ENCODE measurements at places on chromosomes 3 and 15.

- no peak for DNase-seq
Observed at GRCh38 chr3:42023380-42023779, 61.5 kb upstream of the ULK4 start.

DNA sequence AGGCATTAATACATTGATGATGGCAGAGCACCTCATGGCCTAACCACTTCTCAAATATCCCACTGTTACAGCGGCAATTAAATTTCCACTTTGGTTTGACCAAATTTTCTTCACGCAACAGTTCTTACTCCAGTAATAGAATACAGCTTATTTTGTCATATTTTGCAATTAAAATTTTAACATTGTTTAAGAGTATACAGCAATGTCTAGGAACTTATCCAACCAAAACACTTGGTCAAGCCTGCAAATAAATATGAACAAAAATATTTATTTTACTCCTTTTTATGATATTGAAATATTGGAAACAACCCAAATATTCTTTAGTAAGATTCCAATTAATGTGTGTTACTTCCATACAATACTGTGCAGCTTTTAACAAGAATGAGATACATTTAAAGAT is 45.3 kb upstream of the C3orf80 start:
- DNase-seq, result no peak

GRCh38 chr15:91412138-91412928 is 312.3 kb downstream of the SV2B start:
- no peak for DNase-seq

DNA sequence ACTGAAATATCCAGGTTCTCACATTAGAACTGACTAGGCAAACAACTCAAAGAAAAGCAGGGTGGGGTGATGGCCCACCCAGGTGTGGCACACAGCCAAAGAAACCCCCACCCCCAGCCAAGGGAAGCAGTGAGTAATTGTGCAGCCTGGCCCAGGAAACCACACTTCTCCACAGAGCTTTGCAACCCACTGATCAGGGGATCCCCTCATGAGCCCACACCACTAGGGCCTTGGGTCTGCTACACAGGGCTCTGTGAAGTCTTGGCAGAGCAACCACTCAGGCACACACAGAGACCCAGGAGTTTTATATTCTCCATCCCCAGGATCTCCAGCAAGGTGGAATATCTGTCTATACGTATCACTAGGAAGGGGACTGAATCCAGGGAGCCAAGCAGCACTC is 22.2 kb upstream of the TRIM42 start:
- DNase-seq, result no peak

- DNase-seq, result no peak
Observed at GRCh38 chr3:197093871-197094270, 64.3 kb upstream of the MELTF start.

GRCh38 chr3:74633021-74633420 is 18.6 kb upstream of the CNTN3 start:
- no peak for DNase-seq

DNA sequence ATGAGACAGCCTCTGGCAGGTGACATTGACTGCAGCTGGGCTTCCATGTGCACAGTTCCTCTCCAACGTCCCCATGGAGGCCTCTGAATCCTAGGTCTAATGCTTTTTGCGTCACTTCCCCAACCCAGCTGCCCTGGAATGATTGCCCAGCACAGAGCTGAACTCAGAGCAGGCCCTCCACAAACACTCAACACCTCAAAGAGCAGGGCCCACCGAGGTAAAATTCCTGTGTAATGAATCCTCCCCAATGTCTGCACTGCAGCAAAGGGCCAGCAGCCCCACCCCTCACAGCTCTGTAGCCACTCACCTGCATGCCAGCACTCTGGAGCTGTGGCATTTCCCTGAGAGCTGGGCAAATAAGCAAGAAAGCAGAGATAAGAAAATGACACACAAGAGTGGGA is 42.6 kb upstream of the DUSP7 start:
- DNase-seq, result no peak

GRCh38 chr15:66997212-66997611 is 68.2 kb upstream of the SMAD3 start:
- no peak for DNase-seq

DNA sequence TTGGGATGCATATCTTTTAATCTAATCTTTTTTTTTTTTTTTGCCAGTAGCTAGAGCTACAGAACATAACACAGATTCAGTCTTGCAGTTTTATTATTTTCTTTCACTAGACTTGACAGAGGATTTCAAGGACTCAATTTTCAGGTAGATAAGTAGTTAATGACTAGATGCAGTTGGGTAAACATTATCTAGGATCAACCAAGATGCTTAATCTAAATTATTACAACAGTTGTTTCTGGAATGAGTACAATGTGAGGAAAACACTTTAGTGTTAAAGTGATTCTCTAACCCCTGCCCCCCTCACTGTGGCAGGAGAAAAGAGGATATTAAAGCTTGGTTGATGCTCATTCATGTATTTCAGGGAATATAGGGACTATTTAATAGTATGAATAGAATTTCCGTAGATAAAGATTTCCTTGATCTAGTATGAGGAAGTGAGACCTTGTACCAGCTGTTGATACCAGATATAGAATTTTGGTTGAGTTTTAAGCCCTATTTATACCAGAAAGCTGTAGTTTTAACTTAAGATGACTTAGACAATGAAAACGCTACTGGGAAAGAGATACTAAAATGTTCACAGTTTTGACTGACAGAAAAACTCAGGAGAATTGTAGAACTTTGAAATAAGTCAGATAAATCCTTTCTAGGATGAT is 389.0 kb upstream of the C2CD4B start:
- no peak for DNase-seq

GRCh38 chr15:35118960-35119359 is 33.9 kb upstream of the NANOGP8 start:
- DNase-seq, result no peak

DNA sequence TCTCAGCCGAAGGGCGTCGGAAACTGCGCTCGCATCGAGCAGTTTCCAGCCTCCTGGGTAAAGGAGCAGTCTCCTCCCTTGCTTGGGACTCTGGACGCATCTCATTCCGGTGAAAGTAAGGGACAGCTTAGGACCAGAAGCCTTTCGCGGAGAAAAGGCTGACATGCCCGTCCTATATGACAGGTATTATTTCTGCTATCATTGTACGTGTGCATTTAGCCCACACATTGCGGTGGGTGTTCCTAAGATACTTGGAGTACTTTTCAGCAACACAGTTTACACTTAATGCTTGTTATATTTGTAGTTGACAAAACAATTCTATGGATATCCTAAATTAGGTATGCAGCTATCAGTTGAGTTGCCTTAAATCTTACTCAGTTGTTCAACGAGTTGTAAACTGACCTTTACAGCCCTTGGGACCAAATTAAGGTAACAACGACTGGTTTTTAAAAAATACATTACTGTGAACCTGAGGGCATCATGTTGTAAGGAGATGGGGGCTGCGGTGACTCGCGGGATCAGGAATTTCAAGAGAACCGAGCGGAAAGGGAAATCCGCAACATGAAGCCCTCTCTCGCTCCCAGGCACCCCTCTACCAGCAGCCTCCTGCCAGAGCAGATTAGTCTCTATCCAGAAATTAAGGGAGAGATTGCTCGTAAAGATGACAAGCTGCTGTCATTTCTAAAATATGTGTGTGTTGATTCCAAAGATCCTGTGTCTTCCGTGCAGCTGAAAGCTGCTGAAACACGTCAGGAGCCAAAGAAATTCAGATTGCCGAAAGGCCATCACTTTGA is 632 bp upstream of the COPS2 start:
- DNase-seq, result no peak

DNA sequence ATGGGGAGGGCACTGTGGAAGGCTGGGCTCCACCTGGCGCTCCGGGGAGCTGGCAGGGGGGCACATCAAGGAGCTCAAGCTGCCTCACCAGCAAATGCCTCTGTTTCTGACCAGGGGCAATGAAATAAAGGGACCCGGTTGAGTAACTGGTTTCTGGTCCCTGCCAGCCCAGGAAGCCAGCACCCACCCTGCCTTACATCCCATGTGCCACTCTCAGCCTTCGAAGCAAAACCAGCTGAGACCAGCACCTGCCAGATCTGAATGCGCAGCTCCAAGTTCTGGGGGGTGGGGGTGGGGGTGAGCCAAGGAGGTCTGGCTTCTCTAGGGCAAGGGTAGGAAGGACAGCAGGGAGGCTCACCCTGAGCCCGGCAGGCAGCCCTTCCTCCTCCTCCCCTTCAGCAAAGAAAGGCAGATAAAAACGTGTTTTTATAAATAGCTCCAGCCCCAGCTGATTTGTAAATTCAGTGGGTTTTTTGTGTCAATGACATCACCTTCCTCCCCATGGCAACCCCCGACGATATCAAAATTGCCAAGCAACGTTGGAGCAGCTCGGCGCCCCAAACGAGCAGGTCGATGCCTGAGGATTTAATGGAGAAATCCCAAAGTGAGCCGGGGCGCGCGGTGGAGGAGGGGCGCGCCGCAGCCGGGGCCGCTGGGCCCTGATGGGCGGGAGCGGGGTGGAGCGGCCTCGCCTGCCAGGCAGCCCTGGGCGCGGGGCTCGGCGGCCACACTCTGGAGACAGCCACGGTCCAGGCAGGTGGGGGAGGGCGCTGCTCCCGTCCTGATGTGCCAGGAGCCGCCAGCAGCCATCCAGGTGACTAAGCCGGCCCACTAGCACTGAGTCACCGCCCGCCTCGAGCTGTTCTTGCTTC is at the start of gene PAK6:
Gene PAK6, plus strand, starts transcription at position 532 of the 872 bp plus-strand sequence. CDS start 25,723 bp downstream, outside the sequence.
- no peak for DNase-seq

- no peak for DNase-seq
Observed at GRCh38 chr3:13277196-13277813, 142.8 kb downstream of the NUP210 start.

GRCh38 chr15:70596354-70597055 is 166.9 kb downstream of the UACA start:
- no peak for DNase-seq

DNA sequence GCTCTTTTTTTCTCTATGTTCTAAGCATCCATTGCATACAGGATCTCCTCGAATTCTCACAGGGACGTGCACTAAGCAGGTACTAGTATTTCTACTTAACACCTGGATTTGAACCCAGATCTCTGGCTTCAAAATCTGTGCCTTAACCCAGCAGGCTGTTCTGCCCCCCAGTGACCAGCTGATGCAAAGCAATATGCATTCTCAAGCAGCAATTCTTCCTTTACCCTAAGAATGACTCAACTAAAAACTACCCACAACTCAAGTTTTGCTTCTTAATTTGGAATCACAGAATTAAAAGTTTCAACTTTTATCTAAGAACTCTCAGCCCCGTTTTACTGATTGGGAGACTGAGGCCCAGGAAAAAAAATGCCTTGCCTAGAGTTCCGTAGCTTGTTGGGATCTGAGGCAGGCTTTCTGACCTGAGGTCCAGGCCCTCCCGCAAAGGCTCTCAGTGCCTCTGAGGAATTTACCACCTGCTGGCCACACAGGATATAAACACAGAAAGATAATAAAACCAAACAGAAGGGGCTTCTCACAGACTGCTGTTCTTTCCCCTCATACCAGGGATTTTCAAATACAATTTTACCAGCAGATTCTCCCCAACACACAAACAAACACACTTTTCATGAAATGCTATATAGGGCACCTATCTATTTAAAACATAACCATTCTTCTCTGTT is 115.4 kb upstream of the RAD18 start:
- peak; percentile 8 for DNase-seq

DNA sequence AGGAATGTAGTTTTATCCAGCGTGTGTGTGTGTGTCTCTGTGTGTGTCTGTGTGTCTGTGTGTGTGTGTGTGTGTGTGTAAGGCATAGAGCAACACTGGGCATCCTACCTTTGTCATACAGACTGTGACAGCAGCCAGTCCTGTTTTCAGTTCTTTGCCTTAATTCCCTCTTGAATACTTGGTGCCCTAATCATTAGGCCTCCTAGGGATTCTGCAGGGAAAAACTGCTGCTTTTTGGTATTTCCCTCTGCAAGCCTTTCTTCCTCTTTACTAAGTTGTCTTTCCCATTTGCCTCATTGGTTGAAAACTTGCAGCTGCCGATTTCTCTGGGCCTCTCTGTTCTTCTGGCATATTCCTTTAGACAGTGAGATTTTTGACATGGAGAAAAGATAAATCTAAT is 9.2 kb downstream of the SLC25A36 start:
- no peak for DNase-seq

- no peak for DNase-seq
Observed at GRCh38 chr15:29934251-29934650, 112.0 kb upstream of the TJP1 start.

- no peak for DNase-seq
Observed at GRCh38 chr3:119834754-119835370, 53.0 kb downstream of the NR1I2 start.

DNA sequence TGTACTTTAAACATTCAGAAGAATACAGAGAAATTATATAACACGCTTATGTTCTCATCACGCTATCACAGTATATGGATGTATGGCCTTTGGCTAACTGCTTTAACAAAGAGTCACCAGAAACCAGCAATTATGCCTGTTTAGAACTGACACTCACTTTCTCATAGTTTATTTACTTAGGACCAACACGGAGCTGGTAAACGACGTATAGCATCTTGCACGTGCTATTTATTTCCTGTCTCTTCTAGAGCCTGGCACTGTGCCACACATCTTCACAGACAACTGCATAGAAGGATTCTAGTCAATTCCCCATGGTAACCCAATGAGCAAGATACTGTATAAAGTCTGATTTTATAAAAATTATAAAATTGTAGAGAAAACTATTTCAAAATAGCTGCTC is 43.6 kb downstream of the TBC1D2B start:
- DNase-seq, result no peak

DNA sequence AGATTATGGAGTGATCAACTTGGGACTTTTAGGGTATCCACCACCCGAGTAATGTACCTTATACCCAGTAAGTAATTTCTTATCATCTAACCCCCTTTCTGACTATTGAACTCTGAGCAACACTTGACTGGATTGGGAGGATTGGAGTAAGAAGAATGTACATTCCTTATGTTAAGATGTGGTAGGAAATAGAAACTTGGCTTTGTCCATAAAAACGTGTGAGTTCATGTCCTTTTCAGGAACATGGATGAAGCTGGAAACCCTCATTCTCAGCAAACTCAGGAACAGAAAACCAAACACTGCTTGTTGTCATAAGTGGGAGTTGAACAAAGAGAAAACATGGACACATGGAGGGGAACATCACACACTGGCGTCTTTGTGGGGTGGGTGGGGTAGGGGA is 112.3 kb downstream of the PTPRG start:
- no peak for DNase-seq

- no peak for DNase-seq
Observed at GRCh38 chr3:138921316-138922292, 25.3 kb downstream of the FOXL2 start.

DNA sequence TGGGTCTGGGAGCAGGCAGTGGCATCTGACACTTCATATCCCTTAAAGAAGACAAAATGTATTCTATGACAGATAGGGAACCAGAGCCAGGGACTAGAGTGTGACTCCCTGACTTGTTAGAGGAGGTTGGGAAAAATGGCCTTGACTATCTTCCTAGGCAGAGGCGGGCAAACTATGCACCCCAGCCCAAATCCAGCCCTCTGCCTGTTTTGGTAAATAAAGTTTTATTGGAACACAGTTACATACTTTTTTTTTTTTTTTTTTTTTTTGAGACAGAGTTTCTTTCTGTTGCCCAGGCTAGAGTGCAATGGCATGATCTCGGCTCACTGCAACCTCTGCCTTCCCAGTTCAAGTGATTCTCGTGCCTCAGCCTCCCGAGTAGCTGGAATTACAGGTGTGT is 47.3 kb downstream of the QTRT2 start:
- DNase-seq, result no peak

GRCh38 chr15:66389098-66389858 is 2.6 kb downstream of the MAP2K1 start:
- no peak for DNase-seq

- no peak for DNase-seq
Observed at GRCh38 chr3:97705764-97706163, 58.8 kb upstream of the ARL6 start.

Data from SK-MEL-5 (cell line).